ENCODE measurements at places on chromosomes 1 and 21.
A peak's percentile ranks its signal among the peaks of the same experiment; 100 is the strongest.

GRCh38 chr21:34835526-34835925 lies 166.7 kb downstream of the CLIC6 start:
- DNase-seq: no peak

DNA sequence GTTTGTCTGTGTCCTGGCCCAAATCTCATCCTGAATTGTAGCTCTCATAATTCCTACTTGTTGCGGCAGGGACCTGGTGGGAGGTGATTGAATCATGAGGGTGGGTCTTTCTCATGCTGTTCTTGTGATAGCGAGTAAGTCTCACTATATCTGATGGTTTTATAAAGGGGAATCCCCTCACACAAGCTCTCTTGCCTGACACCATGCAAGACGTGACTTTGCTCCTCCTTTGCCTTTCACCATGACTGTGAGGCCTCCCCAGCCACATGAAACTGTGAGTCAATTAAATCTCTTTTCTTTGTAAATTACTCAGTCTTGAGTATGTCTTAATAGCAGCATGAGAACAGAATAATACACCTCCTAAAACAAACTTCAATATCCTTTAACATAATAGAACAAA lies 1065.6 kb downstream of the PLA2G4A start:
- DNase-seq: no peak

DNA sequence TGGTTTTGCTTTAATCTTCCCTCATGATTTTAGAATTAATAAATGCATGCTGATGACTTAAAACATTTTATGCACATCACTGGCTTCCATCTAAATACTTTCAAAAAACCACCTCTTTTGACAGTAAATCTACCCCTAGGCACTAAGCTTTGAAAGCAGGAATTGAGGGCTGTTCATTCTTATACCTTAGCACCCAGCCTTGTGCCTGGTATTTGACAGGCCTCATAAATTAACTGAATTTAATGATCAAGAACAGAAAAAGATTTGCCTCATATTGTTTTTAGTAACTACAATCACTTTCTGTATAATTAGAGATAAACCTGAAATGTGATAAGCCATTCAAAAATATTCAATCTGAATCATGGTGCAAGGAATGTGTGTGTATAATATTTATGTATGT lies 108.8 kb downstream of the DPYD start:
- DNase-seq: no peak

- no peak for DNase-seq
Measured at GRCh38 chr1:68173936-68174737, 58.2 kb downstream of the WLS start.

DNA sequence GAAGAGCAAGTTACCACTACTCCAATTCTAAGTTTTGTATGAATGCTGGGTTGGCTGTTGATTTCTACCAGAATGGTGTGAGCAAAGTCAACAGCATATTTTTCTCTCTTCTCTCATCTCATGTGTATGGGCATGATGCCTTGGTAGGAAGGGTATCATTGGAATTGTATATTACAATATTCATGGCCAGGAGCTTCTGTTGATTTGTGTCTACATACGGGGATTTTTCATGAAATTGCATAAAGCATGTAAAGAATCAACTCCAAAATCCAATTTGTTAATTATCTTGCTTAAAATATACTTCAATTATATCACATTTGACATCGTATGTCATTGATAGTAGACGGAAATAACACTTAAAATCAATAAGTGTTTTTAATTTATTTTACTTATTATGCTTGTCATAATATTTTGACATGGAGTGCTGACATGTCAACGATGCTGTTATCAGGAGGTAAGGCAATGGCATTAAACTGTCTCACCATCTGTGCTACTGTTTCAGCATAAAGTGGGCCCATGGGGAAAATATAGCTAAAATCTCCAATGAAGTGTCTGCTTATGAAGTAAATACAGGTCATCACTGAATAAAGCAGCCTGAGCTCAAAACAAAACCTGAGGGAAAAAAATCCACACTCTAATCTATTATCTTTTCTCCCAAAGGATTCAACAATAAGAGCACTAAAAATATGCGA lies 142.2 kb upstream of the NBPF11 start:
- no peak for DNase-seq

DNA sequence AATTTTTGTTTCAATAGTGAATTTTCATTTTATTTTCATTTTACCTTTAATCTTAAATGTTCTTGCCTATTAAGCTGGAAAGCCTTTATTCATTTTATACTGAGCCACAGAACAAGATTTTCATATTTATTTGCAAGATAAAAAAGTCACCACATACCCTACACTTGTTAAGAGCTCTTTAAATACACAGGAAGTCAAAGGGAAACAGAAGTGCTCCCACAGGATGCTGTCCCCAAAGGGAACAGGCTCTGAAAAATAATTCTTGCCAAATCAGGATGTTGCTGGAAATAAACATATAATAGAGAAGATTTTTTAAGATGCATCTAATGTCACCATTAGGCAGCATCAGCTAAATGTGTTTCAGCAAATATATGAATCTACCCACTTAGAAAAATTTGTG lies 113.6 kb downstream of the VAV3 start:
- no peak for DNase-seq

DNA sequence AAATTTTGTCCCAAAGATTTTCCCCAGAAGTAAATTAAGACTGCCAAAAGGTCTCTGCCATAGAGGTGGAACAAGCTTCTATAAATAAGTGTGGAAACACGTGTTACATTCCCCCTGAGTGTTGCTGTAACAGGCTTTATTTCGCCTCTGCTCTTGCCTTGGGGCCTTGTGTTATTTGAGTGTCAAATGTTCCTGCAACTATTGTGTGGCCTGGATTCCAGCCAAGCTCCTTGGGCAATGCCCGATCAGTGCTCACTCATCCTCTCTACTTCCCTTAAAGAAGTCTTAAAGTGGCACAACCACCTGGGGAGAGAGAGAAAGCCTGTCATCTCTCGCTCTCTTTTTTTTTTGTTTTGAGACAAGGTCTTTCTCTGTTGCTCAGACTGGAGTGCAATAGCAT lies 156.7 kb downstream of the NR5A2 start:
- no peak for DNase-seq

DNA sequence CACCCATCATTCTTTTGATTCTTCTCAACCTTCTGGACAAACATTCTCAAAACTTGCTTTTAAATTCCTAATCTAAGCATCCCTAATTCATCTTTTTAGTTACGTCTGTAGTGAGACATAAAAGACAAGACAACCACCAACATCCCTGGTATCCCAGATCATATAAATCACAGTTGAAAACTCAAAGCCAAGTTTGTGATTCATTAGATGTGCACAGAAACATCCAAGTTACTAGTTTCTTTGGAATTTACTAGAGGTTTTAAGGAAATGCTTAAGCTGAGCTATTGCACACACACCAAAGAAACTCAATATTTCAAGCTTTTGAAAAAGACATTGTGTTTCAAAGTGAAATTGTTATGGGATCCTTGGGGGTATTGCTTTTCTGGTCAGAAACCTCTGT lies 47.6 kb downstream of the ATP6V1G3 start:
- DNase-seq: no peak

DNA sequence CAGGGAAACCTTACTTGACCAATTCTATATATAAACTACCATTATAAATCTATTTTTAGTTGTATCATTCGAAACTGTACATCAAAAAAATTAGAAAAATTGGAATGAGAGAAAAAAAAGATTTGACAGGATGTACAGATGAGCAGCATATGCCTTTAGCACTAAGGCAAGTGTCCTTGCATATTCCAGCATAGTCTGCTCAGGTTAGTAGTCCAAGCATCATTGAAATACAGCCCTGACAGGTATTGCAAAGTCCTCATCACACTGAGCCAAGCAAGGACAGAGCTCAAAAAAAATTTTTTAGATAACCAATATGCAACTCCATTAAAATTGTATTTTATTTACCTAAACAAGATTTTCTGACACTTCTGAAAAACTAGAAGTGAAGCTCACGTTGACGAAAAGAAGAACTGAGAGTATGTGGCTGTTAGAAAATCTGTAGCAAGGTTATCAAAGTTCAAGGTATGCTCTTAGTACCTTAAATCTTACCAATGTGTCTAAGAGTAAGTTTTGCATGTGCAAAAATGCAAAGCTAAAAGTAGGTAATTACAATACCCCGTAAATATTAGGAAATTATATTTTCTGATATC lies 465.6 kb upstream of the ADGRL4 start:
- DNase-seq: no peak

DNA sequence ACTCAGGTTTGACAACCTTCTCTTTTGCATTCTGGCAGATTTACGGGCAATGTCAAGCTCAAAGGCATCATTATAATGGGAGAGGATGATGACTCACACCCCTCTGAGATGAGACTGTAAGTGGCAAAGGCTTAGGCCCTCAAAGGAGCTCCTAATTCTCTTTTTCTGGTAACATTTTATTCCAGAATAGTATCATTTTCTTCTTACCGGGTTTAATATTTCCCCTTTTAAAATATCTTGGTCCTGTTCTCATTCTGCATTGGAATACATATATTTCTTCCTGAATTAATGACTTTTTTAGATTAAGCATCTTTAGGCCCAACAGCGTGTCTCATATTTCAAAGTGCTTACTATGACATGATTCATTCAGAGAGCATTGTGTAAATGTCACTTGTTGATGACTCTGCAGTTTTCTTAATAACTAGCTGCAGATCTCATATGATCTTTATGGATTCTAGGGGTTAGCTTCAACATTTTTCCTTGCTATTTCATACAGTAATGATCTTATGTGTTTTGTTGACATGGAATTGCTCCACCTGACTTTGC lies 1.7 kb downstream of the PITHD1 start:
- no peak for DNase-seq

- DNase-seq: no peak
Measured at GRCh38 chr21:41064334-41064791, 103.6 kb upstream of the BACE2 start.

DNA sequence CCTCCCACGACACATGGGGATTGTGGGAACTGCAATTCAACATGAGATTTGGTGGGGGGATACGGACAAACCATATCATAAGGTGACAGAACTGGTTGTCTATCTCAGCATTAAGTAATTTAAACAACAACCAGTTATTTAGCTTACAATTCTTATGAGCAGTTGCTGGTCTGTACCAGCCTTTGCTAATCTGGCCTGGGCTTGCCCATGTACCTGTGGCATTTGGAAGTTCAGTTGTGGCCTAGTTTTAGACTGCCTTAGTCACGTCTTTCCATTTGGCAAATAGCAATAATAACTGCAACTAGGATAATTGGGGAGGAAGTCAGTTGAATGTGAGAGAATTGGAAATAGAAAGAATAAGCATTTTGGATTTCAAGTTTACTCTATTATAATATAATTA lies 441.8 kb upstream of the CXADR start:
- DNase-seq: no peak

GRCh38 chr1:157856538-157856937 lies 14.9 kb upstream of the CD5L start:
- no peak for DNase-seq

- no peak for DNase-seq
Measured at GRCh38 chr1:53998223-53998622, 19.8 kb downstream of the LDLRAD1 start.

- DNase-seq: no peak
Measured at GRCh38 chr1:5574641-5575040, 417.6 kb downstream of the NPHP4 start.

GRCh38 chr1:154944401-154945159 lies 8.1 kb upstream of the PMVK start:
- no peak for DNase-seq

GRCh38 chr1:157842939-157843338 lies 1.3 kb upstream of the CD5L start:
- DNase-seq: no peak

DNA sequence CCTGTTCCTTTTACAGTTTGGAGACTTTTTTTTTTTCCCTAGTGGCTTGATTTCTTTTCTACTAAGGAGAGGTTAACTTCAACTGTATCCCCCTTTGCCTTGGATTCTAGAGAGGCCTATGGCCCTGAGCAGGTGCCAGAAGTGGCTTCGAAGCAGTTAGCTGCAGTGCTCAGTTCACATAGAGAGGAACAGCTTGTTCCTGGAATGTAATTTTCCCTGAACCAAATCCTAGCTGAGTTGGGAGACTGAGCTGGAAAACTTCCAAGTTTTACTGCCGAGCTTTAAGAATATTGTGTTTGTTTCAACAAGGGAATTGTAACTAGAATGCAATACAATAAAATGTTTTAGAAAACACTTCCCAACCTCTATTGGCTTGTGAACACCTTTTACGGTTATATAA lies 17.5 kb downstream of the RD3 start:
- DNase-seq: peak; percentile 11

DNA sequence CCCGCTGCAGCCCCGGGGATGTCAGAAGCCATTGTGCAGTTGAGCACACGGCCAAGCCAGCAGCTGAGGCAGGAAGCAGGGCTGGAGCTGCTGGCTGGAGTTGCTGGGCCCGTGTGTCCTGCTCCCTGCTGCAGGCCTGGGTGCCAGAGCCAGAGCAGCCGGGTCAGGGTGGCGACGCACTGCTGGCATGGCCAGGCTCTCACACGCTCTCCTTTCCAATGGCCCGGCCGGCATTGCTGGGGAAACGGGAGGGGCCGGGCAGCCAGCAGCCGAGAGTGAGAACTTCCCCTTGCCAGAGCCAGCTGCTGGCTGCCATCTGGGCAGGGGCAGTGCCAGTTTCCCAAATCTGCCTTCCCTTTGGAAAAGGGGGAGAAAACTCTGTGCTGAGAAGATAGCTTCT lies 82.4 kb upstream of the PROX1 start:
- peak; percentile 4 for DNase-seq

GRCh38 chr21:32190493-32191144 lies 88.2 kb downstream of the MIS18A start:
- DNase-seq: peak; percentile 62

- DNase-seq: no peak
Measured at GRCh38 chr1:15756143-15757015, 2.2 kb upstream of the FBLIM1 start.

DNA sequence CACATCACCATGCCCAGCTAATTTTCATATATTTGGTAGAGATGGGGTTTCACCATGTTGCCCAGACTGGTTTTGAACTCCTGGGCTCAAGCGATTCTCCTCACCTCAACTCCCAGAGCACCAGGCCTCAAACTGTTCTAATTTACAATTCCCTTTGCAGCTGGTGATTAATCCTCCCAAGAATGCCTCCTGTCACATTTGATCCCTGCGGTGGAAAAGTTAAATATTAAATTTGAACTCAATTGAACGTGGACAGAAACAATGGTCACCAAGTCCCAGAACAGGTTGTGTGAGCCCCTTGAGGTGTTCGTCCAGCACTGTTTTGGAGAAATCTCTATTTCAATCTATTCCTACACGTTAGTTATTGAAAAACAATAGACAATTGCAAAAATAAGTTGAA lies 2.0 kb upstream of the ANKRD35 start:
- no peak for DNase-seq

DNA sequence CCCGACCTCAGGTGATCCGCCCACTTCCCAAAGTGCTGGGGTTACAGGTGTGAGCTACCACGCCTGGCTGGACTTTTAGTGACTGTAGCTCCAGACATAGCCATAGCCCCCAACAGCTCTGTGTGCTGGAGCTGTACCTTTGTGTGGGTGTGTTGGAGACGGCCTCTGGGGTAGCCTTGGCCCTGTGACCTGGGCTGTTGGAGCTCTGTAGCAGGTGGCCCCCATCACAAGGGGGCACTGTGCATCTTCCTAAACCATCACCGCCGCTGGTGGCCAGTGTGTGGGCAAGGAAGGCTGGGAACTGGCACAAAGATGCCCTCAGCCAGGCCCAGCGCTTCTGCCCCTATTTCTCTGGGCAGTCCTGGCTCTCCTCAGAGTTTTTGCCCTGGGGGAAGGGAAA lies 38.4 kb upstream of the FOXO6 start:
- peak; percentile 41 for DNase-seq

GRCh38 chr1:55443175-55443915 lies 228.2 kb upstream of the USP24 start:
- peak; percentile 70 for DNase-seq

All from cerebellar cortex (tissue), 1 donor.